ENCODE measurements at places on chromosomes 6 and 20.

DNA sequence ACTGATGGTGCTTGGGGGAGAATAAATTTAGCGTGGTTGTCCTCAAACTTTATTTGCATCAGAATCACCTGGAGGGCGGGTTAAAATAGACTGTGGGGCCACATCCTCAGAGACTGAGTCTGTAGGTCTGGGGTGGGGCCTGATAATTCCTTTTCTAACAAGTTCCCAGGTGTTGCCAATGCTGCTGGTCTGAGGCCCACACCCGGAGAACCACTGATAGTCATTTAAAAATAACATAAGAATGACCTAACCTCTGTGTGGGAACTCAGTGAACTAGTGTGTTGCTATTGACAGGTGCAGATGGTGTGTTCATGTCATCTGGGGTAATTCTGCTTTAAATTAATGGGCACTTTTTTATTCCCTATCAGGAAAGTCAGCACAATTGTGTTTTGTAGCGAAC is 64.8 kb downstream of the RTN4IP1 start:
- no peak for DNase-seq

GRCh38 chr20:47125508-47125757 is 230.8 kb downstream of the EYA2 start:
- DNase-seq, result peak; percentile 32

DNA sequence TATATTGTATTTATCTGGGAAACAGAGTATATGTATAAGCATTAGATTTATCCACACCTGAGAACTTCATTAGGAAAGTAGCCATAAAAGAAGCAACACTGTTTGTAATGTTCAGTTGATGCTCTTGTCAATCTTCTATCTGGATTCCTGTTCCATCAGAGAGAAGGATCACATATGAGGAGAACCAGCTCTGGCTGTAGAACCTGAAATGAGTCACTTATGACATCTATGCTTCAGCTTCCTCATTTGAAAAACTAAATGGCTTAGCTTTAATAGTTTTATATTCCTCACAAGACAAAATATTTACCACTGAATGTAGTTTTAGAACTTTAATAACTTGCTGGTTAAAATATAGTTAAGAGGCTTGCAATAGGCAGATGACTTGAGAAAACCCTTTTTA is 144.7 kb downstream of the TASP1 start:
- no peak for DNase-seq

DNA sequence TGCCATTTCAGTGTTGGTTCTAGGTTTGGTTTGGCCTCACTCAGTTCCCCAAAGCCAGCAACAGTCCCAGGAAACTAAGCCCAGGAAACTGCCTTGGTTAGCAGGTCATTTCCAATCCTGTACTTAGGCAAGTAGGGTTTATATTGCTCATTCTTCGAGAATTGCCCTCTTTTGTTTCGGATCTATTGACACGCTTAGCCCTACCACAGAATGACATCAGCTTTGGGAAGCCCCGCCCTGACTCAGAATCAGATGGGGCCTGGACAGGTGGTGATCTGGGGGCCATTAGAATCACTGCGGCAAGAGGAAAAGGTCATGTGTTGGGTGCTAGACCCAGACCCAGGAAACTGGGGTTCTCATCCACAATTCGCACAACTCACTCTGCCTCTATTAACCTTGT is 578.2 kb downstream of the QKI start:
- DNase-seq, result no peak

DNA sequence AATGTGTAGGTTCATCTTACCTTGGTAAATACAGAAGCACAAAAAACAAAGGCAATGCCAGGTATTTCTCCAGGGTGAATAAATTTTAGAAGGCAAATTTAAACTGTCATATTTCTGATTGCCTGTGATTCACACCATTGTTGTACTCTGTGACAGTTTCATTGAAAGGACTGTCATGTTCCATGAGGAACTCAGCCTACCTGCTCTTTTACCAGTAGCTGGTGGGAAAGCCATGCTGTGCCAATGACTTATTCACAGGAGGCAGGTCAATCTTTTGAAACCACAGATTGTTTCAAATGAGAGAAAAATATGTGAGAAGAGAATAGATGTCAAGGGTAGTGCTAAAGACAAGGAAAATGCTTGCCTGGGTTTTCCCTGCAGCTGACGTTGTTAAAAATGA is 206.4 kb downstream of the LAMA2 start:
- no peak for DNase-seq

- DNase-seq, result peak; percentile 37
Measured at GRCh38 chr6:165662749-165663376, at the start of gene PDE10A. TSS of gene PDE10A (minus strand) at chr6:165663241. CDS start at chr6:165662811, 430 bp downstream.

DNA sequence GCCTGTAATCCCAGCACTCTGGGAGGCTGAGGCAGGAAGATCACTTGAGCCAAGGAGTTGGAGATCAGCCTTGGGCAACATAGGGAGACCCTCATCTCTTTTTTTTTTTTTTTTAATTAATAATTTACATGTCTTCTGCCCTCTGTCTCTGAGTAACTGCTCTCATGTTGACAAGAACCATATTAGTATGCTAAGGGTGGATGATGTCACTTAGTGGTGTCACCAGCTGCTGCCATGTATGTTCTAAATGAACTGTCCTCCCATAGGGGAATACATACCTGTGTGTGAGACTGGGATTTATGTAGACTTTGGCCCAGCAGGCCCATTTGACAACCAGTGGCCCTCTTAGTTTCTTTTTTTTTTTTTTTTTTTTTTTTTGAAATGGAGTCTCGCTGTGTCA is 65.6 kb downstream of the SCAND1 start:
- no peak for DNase-seq

- DNase-seq, result no peak
Measured at GRCh38 chr6:144820270-144820669, 535.1 kb downstream of the UTRN start.

DNA sequence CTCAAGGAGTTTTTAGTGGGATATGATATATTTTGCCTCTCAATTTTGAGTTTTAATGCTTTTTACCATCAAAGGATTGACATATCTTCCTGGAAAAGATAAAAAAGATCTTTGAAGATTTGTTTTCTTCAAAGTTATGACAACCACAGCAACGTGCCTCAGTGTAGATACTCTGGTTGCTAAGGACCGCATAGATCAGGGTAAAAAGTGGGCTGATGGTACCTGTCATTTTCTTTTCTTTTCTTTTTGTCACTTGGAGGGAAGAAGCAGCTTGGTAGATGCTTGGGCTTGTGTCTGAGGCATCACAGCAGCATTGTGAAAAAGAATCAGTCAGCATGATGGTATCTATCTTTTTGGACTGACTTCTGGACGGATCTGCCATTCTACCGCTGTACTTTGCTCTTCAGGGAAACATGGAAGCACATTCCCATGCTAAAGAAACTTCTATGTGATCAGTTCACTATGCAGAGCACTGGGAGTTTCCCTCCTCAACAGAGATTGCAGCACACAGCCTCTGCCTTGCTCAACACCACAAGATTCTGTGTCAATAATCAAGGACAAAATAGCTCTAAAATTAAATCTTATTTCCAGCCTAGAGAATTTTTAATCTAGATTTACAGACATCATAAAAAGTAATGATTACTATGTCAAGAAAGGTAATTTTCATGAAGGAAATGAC is 54.8 kb upstream of the SGK1 start:
- no peak for DNase-seq

DNA sequence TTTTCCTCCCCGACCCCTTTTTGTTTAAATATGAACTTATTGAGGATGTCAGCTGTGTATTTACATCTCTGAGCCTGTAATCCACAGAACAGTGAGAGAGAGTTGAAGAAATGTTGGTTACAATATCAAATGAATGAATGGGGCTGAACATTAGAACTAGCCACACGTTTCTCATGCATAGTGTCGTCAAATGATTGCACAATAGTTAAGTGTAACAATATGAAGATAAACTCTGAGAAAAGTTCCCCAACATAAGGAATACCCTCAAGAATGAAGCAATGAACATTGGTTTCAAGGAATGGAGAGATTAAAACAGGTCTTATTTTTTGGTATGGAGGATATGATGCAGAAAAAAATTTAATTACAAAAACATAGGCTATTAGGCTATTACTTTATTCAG is 100.5 kb upstream of the DTNBP1 start:
- DNase-seq, result no peak

Measured in HT-29 (cell line).